ENCODE measurements at places on chromosomes 16 and 17.

DNA sequence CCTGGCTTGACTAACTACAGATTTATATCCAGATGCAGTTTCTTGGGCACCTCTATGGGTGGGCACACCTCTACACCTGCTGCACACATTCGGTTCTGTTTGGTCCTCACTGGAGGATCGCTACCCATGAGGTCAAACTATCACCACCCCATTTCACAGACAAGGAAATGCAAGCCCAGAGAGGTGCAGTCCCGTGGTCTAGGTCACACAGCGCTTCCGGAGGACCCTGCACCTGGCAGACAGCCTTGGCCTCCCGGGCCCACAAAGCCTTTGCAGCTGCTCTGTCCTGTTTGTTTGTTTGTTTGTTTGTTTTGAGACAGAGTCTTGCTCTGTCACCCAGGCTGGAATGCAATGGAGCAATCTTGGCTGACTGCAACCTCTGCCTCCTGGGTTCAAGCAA lies 39.3 kb upstream of the JPH3 start:
- no peak for DNase-seq

DNA sequence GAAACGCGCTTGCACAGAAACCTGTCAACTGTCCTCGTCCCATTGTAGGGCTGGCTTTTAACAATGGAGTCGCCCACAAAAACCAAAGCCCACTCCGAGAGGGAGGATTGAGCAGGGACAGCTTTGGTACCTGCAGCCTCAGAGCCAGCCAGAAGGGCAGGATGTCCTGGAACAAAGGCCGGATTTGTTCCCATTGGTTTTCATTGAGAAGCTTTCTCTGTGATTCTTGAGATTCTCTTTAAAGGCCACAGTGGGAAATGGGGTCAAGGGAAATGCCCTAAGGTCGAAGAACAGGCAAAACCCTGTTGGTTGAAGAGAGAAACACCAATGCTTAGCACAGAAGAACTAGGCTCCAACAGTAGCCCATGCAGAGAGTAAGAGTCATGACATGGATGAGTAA lies 65.4 kb downstream of the C16orf78 start:
- no peak for DNase-seq

DNA sequence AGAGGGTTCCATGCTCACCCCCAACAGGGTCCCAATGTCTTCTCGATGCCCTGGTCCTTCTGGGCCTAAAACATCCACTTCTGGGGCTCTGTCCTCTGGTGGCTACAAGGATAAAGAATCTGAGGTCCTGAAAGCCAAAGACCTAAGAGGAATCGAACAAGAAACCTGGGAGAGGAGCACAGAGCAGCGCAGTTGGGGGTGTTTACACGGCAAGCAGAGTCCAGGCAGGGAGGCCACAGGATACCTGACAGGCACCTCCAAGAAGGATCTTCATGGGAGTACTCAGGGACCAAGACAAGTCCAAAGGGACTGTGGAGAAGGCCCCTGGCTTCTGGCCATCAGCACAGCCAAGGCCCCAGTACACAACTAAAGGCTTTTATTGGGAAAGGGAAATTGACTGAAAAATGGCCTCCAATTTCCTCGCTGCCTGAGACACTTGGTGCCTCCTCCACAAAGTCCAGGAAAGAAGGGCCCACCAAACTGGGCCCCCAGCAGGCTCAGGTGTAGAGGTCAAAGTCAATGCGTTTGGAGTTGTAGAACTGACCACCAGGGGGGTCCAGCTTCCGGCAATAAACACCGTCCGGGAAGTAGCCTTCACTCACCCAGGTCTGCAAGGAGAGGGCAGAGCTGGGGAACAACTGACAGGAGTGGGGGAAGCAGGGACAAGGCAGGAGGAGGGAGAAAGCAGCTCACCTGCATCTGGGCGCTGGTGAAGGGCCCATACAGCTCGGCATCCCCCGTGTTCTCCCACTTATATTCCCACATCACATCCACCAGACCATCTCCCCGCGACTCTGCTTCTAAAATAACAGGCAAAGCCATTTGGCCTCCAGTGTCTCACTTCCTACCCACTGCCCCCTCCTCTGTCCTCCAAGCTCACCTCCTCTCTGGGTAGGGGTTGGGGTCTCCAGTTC lies 2.4 kb downstream of the CD2BP2 start:
- DNase-seq, result no peak

- DNase-seq, result no peak
Observed at GRCh38 chr17:76238847-76239537, 1.3 kb downstream of the RNF157 start.

DNA sequence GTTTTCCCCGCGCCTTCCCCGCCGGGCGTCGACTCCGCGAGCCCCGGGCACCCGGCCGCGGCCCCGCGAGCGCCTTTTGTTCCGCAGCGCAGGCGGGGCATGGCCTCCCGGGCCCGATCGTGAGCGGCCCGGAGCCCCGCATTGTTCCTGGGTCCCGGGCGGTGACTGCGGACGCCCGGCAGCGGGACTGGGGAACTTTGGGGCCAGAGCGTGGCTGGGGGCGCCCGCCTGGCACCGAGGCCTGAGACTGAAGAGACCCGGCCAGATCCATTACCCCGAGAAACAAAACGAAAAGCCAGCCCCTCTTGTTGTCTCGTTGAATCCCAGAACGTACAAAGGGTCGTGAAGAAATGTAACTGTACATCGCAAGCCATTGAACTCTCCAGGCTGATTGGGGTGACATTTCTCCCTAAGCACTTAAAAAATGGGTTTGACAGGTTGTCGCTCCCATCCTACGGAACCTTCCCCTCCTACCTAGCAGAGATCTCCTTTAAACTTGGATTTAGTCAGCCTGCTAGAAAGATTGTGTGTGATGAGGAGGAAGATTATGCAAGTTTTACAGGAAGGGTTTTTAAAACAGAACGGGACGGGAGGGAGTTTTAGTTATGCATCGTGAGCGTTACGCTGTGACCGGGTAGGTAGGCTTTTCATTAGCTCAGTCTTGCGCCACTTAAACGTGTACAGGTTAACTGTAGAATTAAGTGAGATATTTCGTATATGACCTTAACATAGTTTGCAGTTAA lies 825 bp downstream of the METTL9 start:
- DNase-seq, result no peak

DNA sequence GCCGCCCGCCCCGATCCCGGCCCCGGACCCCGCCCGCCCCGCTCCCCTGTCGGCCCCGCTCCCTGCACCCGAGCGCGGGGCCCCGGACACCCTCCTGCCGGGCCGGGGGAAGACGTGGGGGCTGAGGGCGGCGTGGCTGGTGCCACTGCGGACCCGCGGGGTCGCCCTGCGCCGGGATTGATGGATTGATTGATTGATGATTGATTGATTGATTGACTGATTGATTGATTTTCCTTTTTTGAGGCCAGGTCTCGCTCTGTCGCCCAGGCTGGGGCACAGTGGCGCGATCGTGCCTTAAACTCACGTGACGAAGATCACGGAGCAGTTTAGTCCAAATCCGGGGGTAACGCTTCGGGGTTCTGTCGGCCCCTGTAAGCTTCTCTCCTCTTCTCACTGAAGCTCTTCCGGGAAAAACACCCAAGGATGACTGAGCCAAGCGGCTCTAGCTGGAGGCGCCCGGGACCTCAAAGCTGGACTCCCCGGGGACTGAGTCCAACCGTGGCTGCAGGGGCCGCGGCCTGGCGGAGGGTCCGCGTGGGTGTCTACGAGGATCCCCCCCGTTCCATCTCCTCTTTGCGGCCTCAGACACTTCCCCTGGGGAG lies 40.2 kb upstream of the BHLHA9 start:
- DNase-seq, result no peak

GRCh38 chr16:7088711-7089110 lies 243.9 kb upstream of the RBFOX1 start:
- no peak for DNase-seq

DNA sequence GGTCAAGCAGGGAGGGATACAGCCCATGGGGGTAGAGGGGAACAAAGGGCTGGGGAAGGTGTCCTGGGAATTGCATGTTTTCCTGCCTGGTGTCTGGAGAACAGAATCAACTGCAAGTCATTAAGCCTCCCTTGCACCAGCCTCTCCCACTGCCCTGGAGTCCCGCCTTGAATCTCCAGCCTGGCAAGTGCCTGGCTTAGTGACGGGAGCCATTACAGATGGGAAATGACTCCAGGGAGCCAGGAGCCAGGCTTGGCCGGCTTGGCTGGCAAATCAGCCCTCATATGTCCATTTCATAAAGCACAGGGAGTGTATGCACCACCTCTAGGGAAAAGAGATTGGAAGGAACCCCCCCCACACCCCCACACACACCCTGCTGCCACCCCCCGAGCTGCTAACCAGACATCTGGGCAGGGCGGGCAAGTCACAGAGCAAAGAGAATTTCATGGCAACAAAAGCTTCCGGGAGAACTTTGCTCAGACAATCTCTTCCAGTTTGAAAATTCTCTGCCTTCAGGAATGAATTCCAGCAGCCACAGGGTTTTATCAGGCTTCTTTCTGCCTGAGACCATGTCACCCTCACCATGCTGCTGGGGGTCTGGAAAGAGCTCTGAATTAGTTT lies 127.7 kb downstream of the NTN1 start:
- DNase-seq, result no peak

DNA sequence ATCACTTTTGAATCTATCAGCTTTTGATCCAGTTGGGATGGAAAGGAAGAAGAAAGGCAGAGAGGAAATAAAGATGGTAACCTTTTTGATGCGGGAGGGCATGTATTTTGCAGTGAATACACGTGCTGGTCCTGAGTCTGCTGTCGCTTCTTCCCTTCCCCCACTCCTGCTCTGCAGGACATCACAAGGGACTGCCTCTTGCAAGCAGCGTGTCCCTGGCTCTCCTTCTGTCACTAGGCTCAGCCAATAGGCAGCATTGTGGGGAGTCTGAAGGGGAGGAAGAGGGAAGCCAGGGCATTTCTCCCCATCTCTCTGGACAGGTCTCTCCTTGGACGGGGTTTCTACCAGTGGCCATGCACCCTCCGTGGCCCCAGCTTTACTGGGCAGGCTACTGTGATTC lies 15.7 kb upstream of the WFDC1 start:
- DNase-seq, result no peak

DNA sequence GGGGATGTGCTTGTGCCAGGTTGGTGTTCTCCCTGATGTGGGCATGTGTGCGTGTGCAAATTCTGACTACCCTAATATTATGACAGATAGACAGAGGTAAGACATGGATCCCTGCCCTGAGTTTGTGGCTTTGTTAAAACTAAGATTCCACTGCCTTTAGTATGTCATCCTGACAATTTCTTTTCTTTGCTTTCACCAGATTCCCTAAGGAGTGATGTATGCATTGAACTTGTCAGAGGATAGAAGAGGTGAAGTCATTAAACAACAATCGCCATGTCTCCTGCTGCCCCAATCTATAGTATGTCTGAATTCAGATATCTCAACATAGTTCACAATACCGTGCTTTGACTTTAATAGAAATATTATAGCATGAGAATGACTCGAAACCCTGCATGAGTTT lies 137.1 kb upstream of the ELAC2 start:
- DNase-seq, result no peak

- DNase-seq, result no peak
Observed at GRCh38 chr16:86595983-86596605, 17.7 kb downstream of the FOXL1 start.

- DNase-seq, result no peak
Observed at GRCh38 chr16:15924996-15925395, 24.4 kb upstream of the ABCC1 start.

DNA sequence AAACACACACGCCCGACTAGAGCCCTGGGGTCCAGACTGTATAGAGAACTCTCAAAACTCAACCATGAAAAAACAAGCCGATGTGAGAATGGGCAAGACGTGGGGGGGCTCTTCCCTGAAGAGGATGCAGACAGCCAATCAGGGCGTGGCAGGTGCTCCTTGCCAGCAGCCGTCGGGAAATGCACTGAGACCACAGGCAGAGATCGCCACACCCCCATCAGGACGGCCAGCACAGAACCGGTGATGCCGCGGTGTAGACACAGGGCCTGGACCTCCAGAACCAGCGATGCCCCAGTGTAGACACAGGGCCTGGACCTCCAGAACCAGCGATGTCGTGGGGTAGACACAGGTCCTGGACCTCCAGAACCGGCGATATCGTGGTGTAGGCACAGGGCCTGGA lies 169.2 kb downstream of the LAT start:
- no peak for DNase-seq

GRCh38 chr17:33949100-33949499 lies 306.0 kb upstream of the CCL2 start:
- no peak for DNase-seq

DNA sequence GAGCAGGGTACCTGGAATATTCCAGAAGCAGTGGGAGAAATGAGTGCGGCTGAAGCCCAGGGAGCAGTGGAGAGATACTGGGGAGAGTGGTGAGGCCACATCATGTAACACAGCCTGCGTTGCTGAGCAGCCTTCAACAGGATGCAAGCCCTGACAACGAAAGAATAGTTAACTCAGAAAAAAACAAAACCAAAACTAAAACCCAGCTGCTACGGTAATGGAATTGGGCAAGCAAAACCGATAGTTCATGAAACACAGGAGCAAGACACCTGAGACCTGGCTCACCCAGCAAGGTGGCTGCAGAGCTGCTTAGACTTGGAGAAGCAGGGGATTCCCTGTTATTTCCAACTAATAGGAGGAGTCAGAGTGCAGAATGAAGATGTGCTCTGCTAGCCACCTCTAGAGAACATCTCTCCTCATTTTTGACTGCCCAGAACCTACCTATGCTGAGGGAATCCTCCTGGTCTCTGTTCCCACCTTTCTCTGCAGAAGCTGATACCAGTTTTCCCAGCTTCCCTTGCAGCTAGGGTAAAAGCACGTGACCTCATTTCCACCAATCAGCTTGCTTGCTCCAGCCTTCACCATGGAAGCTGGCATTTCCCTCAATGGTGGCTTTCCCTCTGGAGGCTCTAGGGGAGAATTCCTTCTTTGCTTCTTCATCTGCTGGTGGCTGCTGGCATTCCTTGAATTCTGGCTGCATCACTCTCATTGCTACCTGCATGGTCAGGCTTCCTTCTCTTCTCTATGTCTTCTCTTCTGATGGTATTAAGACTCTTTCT lies 59.4 kb upstream of the XYLT1 start:
- no peak for DNase-seq

- no peak for DNase-seq
Observed at GRCh38 chr16:72612256-72612655, 435.7 kb downstream of the ZFHX3 start.

DNA sequence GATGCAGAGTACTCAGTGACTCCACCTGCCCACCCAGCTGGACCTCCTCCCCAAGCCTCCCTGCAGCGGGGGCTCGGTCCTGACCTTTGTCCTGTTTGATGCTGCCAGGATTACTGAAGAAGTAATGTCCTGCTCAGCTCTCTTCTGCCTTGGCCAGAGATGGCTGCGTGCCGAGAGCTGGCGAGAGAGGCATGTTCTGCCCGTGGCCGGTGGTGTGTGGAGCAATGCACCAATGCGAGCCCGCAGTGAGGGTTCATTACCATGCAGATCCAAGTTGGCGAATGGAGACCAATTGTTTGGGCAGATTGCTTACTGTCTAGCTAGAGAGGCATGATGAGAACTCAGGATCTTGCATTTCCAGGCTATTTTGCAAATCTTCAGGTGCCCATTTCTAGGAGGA lies 248.9 kb downstream of the ENGASE start:
- DNase-seq, result no peak

Data from DMS 273 treated with DMSO at 0.1 percent for 48 hours (cell line).